A549 treated with CORT108297 at 1 μM for 4 hours (cell line): ENCODE measurements at places on chromosomes 5 and 9. TPM values are rescaled to one million over a fixed set of nuclear protein-coding genes. Genes with fewer than 3 reads are reported as not detected.

Gene EPB41L4A
- total RNA-seq, result 1.4 to 1.9 TPM (median 1.7 TPM) in 5 replicates

Gene SPAG8
- total RNA-seq, result 0.44 to 0.64 TPM (median 0.58 TPM) in 5 replicates

Gene GRM6
- not detected in 5 replicates for total RNA-seq

Gene FAM151B
- total RNA-seq, result 1.1 to 1.8 TPM (median 1.4 TPM) in 5 replicates

Gene PCDHB14
- 0.05 to 0.16 TPM (median 0.07 TPM) in 5 replicates for total RNA-seq

Gene NDUFAF2
- total RNA-seq, result 71.9 to 84.7 TPM (median 76.8 TPM) in 5 replicates
